ENCODE measurements at places on chromosomes 12 and 14. TPM values are rescaled to one million over a fixed set of nuclear protein-coding genes. Genes with fewer than 3 reads are reported as not detected.

Gene GLS2
- 0.32 TPM for total RNA-seq

Gene RIMBP2
- total RNA-seq: 0.47 TPM

Gene CLECL1
- total RNA-seq: not detected

Gene PPP1R1A
- not detected for total RNA-seq

Gene EXOC3L4
- total RNA-seq: not detected

Gene KSR2
- 0.20 TPM for total RNA-seq

Gene GYS2
- total RNA-seq: not detected

Gene SYCP3
- total RNA-seq: not detected

Gene ARHGEF40
- total RNA-seq: 12.0 TPM

Gene TROAP
- total RNA-seq: 31.3 TPM

Gene BRMS1L
- 5.5 TPM for total RNA-seq

Gene NACA
- total RNA-seq: 1,373 TPM

Gene ITGA5
- total RNA-seq: 419 TPM

Gene RERG
- not detected for total RNA-seq

Gene SLC5A8
- 0.05 TPM for total RNA-seq

Gene KLRC4
- total RNA-seq: not detected

Gene JKAMP
- 131 TPM for total RNA-seq

All from M059J (cell line).